ENCODE measurements at places on chromosomes 16 and 17.
A peak's percentile ranks its signal among the peaks of the same experiment; 100 is the strongest.

GRCh38 chr17:80887639-80888175 lies 103.9 kb upstream of the CHMP6 start:
- no peak for DNase-seq

GRCh38 chr17:7878234-7878633 lies 10.4 kb upstream of the CHD3 start:
- no peak for DNase-seq

GRCh38 chr17:47618410-47618809 lies 31.3 kb upstream of the KPNB1 start:
- no peak for DNase-seq

- peak; percentile 26 for DNase-seq
These were observed 484 bp downstream of the FZD2 start for GRCh38 chr17:44557651-44558285.

- no peak for DNase-seq
These were observed 16.6 kb upstream of the IL21R start for GRCh38 chr16:27385398-27385797.

- no peak for DNase-seq
These were observed 187.7 kb downstream of the XYLT1 start for GRCh38 chr16:17283016-17283415.

GRCh38 chr17:40283662-40284061 lies 4.0 kb upstream of the CDC6 start:
- DNase-seq: no peak

- no peak for DNase-seq
These were observed 389.2 kb upstream of the SALL1 start for GRCh38 chr16:51540259-51540658.

- DNase-seq: no peak
These were observed 14.3 kb upstream of the ARL4D start for GRCh38 chr17:43384476-43384862.

DNA sequence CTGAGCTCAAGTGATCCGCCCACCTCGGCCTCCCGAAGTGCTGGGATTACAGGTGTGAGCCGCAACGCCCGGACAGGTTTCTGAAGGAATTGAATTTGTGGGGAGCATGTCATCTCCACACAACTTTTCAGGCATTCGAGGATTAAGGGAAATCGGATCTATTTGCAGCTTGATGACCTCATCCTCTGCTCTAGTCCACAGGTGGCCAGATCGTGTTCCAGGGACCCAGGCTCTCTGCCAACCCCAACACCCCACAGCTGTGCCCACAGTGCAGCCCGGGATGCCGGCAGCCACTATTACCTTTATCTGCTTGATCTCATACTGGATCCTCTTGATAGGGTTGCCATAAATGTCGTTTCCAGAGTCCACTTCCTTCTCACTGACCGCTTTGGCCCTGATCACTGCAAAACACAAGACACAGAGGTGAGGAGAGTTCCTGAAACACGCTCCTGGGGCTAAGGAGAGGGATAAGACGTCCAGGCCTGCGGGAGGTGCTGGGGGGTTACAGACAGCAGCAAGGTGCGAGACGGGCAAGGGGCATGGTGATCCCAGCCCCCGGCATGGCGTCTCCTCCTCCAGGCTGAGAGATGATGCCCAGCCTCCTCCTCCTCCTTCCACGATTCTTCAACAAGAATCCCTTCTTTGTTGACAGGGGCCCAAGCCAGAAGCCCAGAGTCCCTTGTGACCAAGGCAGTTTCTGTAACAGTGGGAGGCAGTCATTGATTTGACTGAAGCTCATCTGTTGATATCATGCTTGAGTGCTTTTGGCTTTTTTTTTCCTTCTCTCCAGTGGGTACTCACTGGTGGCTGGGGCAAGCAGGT lies 29.3 kb downstream of the CEP295NL start:
- DNase-seq: no peak

GRCh38 chr16:19660432-19660831 lies 57.6 kb downstream of the KNOP1 start:
- DNase-seq: no peak

GRCh38 chr16:22670551-22671041 lies 143.4 kb upstream of the HS3ST2 start:
- no peak for DNase-seq

DNA sequence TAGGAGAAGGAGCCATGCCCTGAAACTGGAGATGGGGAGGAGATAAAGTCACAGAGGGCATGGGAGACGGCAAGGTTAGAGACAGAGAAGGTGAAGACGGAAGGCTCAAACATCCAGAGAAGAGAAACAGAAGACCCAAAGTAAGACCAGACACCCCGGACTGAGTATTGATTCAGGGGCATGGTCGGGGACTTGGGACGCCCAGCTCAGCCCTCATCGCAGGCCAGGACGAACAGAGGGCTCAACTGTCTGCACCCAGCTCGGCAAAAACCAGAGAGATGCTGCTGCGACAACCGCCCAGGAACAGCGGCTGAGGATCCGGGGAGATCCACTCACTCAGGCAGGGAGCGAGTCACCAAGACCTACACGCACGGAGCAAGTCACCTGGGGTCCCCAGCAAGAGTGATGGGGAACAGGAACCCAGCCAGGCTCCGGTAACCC lies 999 bp downstream of the XYLT1 start:
- no peak for DNase-seq

GRCh38 chr17:29610395-29610794 lies 12.3 kb downstream of the CORO6 start:
- DNase-seq: no peak

DNA sequence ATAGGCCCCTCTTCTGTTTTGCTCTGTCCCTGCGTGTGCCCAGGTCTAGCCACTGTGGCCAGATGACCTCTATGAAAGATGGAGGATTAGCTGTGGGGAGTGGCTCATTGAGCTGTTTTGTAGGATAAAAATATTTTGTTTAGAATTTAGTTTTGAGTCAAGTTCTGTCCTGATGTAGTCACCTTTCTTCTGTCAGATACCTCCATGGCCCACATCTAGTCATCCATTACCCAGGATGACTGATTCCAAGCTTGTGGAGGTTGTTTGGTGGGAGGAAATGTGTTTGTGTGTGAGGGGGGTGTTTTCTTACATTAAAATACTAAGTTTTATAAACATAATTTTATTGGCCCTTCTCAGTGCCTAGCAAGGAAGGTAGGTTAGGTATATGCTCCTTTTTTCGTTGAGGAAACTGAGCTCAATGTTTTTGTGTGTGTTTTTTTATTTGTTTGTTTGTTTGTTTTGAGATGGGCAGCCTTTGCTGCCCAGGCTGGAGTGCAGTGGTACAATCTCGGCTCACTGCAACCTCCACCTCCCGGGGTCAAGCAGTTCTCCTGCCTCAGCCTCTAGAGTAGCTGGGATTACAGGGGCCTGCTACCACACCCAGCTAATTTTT lies 16.3 kb downstream of the SNX11 start:
- DNase-seq: no peak

GRCh38 chr16:70250748-70251628 lies 752 bp downstream of the EXOSC6 start:
- peak; percentile 29 for DNase-seq

DNA sequence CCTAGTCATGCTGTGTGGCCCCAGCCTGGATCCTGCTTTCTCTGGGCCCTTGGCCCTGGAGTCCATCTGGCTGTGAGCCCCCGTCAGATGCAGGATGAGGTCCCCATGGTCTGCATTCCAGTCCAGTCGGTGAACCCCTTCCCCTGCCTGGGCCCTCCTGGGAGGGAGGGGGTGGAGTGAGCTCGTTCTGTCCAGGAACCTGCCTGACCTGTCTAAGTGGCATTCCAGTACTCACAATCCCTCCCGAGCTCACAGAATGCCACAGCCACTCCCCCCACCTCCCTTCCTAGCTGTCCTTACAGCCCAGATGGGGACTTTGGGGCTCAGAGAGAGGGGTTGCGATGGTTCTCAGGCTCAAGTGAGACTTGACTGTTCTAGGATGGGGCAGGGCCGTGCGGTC lies 15.5 kb downstream of the SPNS2 start:
- no peak for DNase-seq

GRCh38 chr16:70611224-70611598 lies 35.1 kb upstream of the IL34 start:
- DNase-seq: no peak

GRCh38 chr16:25007284-25007984 lies 7.7 kb downstream of the ARHGAP17 start:
- DNase-seq: no peak

GRCh38 chr17:77274096-77274845 lies 133.5 kb downstream of the SEC14L1 start:
- DNase-seq: no peak

GRCh38 chr16:54987081-54987480 lies 56.4 kb downstream of the IRX5 start:
- DNase-seq: no peak

- no peak for DNase-seq
These were observed 58.9 kb upstream of the LRRC37A3 start for GRCh38 chr17:64978138-64978537.

- DNase-seq: no peak
These were observed 5.2 kb upstream of the PRSS21 start for GRCh38 chr16:2811703-2812471.

- no peak for DNase-seq
These were observed 12.8 kb downstream of the ZNF778 start for GRCh38 chr16:89230255-89230654.

- no peak for DNase-seq
These were observed 755 bp downstream of the PIEZO1 start for GRCh38 chr16:88784074-88784855.

GRCh38 chr16:85141491-85142128 lies 29.3 kb upstream of the CIBAR2 start:
- no peak for DNase-seq

GRCh38 chr17:56675876-56676660 lies 82.6 kb downstream of the NOG start:
- DNase-seq: no peak

GRCh38 chr17:379531-380465 lies 27.2 kb upstream of the RPH3AL start:
- DNase-seq: no peak

GRCh38 chr16:4206680-4207079 lies 35.2 kb downstream of the SRL start:
- DNase-seq: no peak

- DNase-seq: no peak
These were observed 71.3 kb downstream of the FTO start for GRCh38 chr16:53775106-53775820.

DNA sequence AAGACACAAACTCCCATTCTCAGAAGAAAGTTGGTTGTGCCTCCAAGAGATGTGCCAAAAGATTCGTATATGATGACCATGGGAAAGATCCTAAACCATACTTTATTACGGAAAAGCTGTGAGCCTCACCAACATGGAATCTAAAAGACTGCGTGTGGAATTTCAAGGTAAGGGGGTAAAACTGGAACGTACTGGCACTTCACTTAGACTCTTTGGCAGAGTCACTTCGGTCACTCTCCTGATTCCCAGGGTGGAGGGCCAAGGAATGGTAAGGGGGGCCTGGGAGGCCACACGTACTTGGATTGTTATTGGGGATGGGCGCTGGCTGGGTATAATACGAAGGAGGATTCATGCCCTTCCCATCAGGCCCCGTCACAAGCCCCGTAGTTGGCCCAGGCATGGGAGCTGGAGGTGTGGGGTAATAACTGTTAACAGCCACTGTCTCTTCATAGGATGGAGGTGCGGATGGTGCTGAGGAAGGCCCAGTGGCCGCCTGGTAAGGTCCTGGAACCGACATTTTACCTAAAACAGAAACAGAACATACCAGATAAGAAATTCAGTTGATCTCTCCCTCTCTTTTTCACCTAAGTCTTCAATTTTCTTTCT lies 30.4 kb downstream of the LITAF start:
- DNase-seq: no peak

- no peak for DNase-seq
These were observed 54.7 kb upstream of the CDH11 start for GRCh38 chr16:65176603-65177002.

GRCh38 chr16:28558456-28558855 lies 4.7 kb downstream of the SGF29 start:
- DNase-seq: no peak

DNA sequence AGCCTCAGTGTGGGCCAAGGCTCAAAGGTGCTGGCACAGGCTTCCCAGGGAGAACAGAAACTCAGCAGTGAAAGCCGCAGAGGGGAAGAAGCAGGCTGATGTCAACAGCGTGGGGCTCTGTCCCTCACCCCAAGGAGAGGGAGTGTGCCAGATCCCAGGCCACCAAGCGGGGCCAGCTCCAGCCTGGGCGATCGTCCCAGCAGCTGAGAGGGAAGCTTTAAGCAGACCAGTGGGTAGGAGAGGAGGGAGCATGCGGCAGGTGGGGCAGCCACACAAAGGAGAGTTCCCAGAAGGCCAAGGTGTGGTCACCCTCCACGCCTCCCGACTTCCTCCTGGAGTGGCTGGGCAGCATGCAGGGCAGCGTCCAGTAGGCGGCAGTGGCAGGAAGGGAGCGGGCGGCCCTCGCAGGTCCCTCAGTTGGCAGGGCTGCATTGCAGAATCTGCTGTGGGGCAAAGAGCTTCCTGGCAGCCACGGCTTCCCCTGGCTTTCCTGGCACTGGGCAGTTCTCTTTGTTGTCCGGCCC lies 6.0 kb downstream of the SYNGR2 start:
- DNase-seq: no peak

- peak; percentile 25 for DNase-seq
These were observed 20.6 kb upstream of the SLC35G3 start for GRCh38 chr17:35214631-35215273.

GRCh38 chr16:56163938-56164337 lies 27.4 kb upstream of the GNAO1 start:
- no peak for DNase-seq

GRCh38 chr17:45146890-45147580 lies 1.2 kb upstream of the HEXIM1 start:
- no peak for DNase-seq

DNA sequence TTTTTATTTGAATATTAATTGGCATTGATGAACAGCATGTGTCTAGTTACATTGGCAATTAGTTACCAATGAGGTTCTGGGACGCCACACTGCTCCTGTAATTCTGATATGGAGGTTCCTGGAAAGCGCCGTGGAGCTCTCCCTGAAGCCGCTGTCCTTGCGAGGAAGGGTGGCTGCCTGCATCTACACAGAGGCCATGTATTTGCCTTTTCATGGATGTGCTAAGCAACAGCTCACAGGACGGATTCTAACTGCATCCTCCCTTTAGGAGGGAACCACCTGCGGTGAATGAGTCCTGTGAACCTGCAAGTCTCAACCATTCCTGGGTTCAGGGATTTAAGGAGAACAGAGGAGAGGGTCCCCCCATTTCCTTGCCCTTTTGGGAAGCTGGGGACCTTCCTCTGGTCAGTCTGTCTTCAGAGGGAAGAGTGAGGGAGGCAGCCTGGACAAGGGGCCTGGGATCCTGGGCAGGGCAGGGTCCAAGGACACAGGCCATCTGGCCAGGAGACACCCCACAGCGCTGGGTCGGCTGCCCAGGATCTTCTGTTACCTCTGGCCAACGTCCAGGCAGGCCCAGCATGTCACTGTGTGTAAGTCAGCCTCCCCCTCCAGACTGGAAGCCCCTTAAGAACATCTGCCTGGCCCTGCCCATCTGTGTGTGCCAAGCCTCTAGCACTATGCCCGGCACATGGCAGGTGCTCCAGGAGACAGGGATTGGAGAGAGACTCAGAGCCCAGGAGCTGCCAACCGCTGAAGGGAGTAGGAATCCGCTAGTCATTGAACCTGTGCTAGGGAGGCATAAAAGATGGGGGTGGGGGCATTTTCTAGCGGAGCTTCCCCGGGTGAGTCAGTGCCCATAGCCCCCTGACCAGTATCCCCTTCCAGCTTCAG lies 314.1 kb upstream of the TNRC6C start:
- no peak for DNase-seq

GRCh38 chr17:1607971-1608320 lies 20.7 kb downstream of the SLC43A2 start:
- DNase-seq: no peak

Data from T-cell (primary cell).